ENCODE measurements at places on chromosomes 2 and 18.
A peak's percentile ranks its signal among the peaks of the same experiment; 100 is the strongest.

DNA sequence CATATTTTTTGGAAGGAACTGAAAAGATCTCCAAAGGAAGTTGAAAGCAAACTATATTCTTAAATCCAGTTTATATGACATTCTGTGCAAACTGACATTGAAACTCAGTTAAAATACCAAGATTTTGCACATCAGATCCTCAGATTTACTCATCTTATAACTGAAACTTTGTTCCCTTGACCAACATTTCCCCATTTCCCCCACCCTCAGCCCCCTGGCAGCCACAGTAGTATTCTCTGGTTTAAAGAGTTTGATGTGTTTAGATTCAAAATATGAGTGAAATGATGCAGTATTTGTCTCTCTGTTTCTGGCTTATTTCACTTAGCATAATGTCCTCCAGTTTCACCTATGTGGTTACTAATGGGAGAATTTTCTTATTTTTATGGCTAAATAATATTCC, 99.2 kb upstream of the ITGA4 start:
- ATAC-seq: no peak

- no peak for ATAC-seq
Observed at GRCh38 chr2:172829229-172829628, 93.6 kb downstream of the RAPGEF4 start.

DNA sequence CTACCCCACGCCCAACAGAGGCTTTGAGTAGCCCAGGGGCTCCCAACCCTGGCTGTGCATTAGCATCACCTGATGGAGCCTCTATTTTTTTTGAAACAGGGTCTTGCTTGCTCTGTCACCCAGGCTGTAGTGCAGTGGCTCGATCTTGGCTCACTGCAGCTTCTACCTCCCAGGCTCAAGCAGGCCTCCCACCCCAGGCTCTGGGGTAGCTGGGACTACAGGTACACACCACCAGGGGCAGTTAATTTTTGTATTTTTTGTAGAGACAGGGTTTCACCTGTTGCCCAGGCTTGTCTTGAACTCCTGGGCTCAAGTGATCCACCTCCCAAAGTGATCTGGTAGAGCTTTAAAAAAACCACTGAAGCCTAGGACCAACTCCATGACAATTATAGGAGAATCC, 394.8 kb upstream of the ATP5MC3 start:
- no peak for ATAC-seq

DNA sequence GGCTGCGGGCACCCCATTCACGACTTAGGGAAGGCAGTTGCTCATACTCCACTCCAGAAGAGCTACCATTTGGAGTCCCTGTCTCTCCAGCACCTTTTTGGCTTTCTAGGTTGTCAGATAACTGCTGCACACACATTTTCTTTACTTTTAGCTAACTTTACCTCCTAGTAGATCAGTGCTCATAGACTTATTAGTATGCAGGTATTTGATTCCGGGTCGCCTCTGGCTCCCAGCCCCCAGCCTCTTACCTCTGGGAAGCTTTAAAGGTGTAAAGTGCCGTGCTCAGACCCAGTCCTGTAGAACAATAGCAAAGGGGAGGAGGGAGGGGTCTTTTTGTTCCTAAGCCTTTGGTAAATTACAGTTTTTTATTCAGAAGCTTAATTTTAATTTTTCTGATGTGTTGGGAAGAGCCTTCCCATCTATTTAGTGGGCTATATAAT, 102.9 kb downstream of the SPTBN1 start:
- peak; percentile 3 for ATAC-seq

DNA sequence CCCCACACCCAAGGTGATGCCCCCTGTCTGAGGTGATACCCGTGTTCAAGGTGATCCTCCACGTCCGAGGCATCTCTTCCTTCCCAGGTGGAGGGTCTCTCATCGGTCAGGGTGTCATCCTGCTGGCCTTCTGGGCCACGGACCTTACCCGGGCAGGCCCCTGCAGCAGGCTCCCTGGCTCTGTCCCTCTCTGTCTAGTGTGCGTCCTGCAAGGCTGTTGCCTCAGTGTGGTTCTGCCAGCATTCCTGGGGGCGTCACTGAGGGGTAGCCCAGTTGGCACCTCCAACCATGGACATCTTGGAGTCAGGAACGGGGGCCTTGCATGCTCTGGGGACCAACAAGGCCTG, 5.6 kb upstream of the PER2 start:
- no peak for ATAC-seq

- ATAC-seq: no peak
Observed at GRCh38 chr2:240663546-240664190, 19.0 kb downstream of the AQP12B start.

- ATAC-seq: no peak
Observed at GRCh38 chr2:132670496-132671150, 618 bp upstream of the LYPD1 start.

DNA sequence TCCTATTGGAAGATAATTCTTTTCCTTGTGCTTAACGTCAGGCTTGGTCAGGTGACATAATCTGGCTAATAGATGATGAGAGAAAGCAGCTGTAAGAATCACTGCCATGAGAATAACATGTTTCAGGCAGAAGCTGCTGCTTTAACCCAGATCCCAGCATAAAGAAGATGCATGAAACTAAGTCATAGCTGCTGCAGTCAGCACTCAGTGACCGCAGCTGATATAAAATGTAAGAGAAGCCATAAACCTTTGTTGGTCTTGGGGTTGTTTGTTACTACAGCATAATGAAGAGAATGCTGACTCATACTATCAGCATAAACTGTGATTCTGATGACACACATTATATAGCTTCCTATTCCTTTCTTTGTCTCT, 274.3 kb upstream of the TRIB2 start:
- ATAC-seq: peak; percentile 81

DNA sequence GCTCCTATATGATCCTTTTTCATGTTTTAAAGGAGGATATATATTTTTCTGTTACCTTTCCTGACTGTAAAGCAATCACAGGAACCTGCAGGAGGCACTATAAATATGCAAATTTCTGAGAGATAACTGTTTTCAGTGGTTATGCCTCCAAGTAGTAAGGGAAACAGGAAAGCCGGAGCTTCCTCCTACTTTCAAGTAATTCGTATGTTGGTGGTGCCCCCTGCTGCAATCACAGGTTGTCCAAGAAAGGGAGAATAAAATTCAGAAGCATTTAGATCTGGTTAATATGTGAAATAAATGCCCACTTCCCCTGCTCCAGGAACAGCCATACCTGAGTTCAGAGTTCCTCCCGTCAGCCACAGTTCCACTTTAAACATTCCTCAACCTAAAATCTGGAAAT, 12.0 kb upstream of the BCL11A start:
- ATAC-seq: no peak

DNA sequence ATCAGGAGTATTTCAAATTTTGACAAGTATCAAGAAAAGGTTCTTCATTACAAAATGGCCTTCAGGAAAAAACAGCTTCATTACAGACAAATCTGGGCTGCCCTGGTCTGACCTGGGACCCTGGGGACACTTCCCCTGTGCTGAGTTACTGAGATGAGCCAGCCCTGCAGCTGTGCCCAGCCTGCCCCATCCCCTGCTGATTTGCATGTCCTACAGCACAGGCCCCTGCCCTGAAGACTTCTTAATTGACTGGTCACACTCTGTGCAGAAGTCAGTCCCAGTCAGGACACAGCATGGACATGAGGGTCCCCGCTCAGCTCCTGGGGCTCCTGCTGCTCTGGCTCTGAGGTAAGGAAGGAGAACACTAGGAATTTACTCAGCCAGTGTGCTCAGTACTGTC, 235.1 kb downstream of the ANKRD36B start:
- ATAC-seq: no peak

DNA sequence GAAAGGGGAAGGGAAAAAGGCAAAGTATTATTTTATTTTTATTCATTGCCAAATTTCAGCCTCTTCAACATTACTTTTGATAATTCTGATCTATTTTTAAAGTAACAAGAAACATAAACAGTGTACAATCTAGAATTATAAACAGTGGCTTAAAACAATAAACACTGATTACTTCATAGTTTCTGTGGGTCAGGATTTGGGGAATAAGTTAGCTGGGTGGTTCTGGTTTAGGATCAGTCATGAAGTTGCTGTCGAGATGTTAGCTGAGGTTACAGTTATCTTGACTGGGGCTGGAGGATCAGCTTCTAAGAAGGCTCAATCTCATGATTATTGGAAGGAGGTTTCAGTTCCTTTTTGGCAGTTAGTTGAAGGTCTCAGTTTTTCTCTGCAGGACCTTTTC, 109.2 kb downstream of the SCN2A start:
- ATAC-seq: no peak

DNA sequence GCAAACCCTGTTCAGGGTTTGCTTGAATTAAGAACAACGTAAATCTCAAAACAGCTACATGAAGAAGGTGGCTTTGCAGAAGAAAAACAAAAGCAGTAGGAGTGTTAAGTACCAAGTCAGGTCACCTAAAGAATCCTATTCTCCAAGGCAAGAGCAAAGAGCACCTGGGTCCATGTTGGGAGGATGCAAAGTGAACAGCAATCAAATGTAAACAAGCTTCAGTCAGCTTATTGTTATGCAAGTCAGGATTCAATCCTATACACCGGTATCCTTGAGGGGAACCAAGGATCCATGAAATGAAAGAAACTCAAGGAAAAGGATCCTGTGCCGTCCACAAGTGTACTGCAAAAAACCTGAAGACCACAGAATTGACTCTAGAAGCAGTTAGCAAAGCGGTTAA, 261.0 kb upstream of the DDX18 start:
- ATAC-seq: no peak

- ATAC-seq: no peak
Observed at GRCh38 chr18:74446631-74447403, 10.3 kb downstream of the DIPK1C start.

DNA sequence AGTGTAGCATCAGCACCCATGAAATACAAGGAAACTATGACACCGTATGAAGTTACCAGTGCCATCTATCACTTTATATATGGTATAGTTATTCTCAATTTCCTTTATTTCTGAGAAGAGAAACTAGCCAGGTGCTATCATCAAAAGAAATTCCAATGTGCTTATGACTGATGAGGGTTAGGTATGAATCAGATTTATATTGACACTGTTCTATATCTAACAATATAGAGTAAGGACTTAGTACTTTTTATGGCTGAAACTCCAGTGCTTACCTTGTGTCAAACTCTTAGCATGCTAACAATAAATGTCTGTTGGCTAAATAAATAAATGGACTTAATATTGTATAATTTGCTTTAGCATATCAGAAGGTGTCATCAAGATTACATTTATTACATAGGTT, 6.9 kb downstream of the METTL4 start:
- ATAC-seq: peak; percentile 30

- no peak for ATAC-seq
Observed at GRCh38 chr2:101120124-101120996, 30.8 kb downstream of the TBC1D8 start.

GRCh38 chr2:22329211-22330154, 1055.5 kb upstream of the KLHL29 start:
- ATAC-seq: no peak

- ATAC-seq: no peak
Observed at GRCh38 chr2:181072486-181073235, 92.3 kb downstream of the UBE2E3 start.

DNA sequence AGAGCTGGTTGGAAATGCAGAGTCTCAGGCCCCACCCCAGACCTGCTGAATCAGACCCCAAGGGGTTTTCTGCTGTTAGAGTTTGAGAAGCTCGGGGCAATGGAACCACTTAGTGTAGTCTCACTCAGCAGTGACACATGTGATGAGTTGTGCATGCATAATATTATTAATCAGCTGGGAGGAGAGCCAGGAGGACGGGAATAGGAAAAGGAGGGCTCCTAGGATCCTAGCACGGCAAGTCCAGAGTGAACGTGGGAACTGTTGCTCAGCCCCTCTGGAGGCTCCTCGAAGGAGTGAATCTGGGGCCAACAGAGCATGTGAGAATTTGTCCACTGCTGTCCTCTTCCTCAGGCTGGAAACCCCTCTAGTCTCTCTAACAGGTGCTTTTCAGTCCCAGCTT, 87.1 kb downstream of the HS1BP3 start:
- peak; percentile 28 for ATAC-seq

- no peak for ATAC-seq
Observed at GRCh38 chr2:215505044-215505786, 69.3 kb upstream of the FN1 start.

- ATAC-seq: peak; percentile 17
Observed at GRCh38 chr2:146748046-146748445, 1096.8 kb upstream of the ACVR2A start.

DNA sequence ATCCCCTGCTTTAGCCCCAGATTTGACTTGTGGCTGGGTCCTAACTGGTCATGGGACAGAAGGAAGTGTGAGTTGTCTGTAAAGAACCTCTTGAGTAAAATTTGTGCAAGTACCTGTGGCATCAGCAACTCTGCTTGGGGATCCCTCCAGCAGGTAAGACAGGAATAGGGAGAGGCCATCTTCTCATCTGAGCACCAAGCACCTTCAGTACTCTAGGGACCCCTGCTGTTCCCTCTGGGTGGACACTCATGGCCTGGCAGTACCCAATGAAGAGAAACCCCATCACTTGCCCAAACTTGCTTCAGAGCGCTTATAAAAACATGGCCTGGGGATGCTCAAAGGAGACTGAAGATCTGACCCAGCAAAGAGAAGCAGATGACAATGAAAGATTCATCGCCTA, 297.8 kb downstream of the SP3 start:
- ATAC-seq: no peak

GRCh38 chr2:43178602-43179542, 47.5 kb downstream of the ZFP36L2 start:
- no peak for ATAC-seq

GRCh38 chr18:61967252-61967891, 74.6 kb upstream of the RNF152 start:
- no peak for ATAC-seq

DNA sequence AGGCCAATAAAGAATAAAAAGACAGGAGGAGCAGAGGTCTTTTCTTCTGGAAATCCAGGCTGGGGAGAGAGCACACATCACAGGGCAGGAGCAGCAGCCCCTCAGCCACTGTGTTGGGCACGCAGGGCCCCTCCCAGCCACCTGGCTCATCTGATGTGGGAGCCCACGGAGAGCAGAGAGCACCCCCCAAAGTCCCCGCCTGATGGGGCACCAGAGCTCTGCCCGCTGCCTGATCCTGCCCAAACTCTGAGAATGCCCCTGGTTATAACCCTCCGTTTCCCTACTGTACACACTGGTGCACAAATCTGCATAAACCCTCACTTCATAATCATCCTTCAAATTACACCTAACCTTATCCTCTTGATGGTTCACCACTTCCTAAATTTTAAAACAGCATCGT, 111.3 kb downstream of the HDAC4 start:
- no peak for ATAC-seq

- ATAC-seq: no peak
Observed at GRCh38 chr2:185202945-185203528, 535.6 kb upstream of the FSIP2 start.

DNA sequence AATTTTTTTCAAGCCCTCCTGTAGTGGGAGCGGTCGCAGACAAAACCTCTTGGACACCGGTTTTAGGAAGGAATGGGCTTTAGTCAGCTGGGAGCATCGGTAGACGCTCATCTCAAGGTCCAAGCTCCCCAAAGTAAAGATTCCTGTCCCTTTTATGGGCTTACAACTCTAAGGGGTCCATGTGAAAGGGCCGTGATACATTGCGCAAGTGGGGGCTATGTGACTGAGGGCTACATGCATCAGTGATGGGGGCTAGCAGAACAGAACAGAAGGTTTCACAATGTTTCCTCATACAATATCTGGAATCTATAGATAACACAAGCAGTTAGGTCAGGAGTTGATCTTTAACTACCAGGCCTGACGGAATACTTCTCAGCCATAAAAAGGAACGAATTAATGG, 62.5 kb downstream of the CAMKMT start:
- no peak for ATAC-seq
